ENCODE measurements at places on chromosomes 11 and 22.

DNA sequence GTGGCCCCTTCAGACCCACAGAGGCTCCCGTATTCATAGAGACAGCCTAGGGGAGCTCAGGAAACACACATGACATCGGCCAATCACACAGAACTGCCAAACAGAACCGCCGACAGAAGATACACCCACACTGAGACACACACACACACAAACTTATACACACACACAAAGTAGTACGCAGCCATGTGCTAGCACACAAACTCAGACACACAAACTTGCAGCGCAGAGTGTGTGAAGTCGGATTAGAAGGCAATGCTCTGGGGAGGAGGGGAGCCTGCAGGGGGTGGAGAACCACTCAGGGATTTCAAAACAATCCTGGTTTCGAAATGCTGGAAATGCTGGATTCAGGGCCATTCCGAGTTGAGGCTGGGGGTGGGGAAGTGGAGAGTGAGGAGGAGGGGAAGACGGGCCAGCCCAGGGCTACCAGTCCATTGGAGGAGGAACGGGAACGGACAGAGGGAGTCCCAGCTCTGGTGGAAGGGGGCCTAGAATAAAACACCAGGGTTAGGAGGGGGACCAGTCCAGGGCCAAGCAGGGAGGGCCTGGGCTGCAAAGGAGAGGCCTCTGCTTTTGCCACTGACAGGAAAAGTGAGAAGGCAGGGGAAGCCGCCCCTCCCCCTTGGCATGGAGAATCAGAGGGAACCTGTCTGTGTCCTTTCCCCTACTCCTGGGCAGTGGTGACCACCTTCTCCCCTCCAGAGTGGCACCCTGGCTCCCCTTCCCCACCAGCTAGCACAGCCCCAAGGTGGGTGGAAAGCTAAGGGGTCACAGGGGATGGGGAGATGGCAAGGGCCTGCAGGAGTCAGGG is 4.4 kb downstream of the BCL9L start:
- no peak for DNase-seq

DNA sequence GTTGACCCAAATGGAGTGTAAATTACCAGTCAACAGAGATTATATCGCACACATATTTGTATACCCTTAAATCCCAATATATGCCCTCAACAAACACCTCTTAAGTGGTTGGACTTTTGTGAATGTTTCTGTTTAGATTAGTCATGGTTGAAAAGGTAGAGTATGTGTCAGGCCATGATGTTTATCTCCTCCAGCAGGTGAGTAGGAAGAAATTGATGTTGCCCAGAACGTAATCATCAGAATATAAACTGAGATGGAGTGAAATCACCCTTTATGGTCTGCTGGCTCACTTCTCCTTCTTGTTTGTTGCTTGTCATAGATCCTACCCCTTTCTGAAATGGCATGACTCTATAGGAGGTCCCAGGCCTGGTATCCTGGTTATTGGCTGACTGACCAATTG is 431.8 kb downstream of the ETS1 start:
- no peak for DNase-seq

DNA sequence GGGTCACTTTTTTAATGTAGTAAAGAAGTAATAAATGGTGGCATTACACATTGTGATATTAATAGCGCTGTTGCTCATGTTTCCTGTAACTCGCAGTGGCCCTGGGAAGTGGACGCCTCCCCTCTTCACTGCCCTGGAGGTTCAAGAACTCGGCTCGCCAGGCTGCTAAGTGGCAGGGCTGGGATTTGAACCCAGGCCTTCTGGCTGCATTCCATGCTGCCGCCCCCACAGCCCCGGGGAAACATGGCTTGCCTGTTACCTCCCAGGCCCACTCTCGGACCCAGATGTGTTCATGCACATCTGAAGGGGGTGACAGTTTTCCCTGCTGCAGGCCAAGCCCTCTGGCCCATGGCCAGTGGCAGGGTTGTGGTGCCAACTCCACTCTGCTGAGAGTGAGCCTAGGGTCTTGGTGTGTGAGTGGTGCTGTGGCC is 25.0 kb upstream of the MGAT3 start:
- no peak for DNase-seq

GRCh38 chr22:37054600-37055365 is 3.2 kb downstream of the KCTD17 start:
- no peak for DNase-seq

- DNase-seq = no peak
Measured at GRCh38 chr11:71364176-71364671, 84.0 kb downstream of the DHCR7 start.

All from GM12891 (cell line).